NCI-H524 (cell line): ENCODE measurements at places on chromosomes 16 and 17.

DNA sequence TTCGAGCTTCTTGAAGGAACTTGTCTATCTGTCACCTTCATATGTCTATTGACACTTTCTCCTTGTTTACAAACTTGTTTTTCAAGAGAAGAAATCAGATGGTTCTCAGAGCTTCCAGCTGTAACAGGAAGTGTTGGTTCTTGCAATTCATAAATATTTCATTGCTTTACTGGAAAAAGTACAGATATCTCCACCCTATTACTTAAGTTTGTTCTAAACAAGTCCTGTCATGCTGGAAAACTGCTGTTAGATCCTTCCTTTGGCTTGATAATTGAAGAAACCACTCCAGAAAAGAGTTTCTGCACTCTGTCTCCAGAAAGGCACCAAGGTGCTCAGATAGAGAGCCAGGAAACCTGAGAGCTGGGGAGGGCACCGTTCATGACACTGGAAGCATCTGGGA is 181.6 kb downstream of the DNAH9 start:
- DNase-seq, result no peak

DNA sequence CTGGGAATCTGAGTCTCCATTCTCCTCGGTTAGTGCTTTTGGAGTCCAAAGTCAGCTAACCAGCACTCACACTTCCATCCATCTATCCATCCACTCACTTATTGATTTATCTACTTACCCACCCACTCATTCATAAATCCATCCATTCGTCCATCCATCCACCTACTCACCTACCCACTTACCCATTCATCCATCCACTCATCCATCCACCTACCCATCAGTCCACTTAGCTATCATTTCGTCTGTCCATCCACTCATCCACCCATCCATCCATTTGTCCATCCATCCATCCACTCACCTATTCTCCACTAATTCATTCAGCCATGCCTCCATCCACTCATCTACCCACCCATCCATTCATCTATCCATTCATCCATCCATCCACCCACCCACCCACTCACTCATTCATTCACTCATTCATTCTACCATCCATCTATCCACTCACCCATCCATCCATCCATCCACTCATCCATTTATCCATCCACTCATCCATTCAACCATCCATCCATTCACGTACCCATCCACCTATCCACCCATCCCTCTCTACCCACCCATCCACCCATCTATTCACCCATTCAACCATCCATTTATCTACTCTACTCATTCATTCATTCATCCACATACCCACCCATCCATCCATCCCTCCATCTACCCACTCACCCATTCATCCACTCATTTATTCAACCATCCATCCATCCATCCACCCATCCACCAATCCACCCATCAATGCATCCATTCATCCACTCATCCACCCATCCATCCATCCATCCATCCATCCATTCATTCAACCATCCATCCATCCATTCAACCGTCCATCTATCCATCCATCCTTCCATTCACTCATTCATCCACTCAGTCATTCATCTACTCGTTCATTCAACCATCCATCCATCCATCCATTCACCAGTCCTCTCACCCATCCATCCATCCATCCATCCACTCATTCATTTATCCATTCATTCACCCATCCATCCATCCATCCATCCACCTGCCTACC is 26.1 kb downstream of the NLRC3 start:
- DNase-seq, result no peak

- no peak for DNase-seq
Observed at GRCh38 chr17:76879254-76879653, 11.1 kb downstream of the MGAT5B start.

GRCh38 chr16:72921620-72922019 is 126.3 kb downstream of the ZFHX3 start:
- DNase-seq, result peak; percentile 19

- DNase-seq, result no peak
Observed at GRCh38 chr16:14399378-14400284, 230.4 kb downstream of the PARN start.

GRCh38 chr17:66018786-66019185 is 173.1 kb downstream of the CEP112 start:
- DNase-seq, result no peak

- DNase-seq, result no peak
Observed at GRCh38 chr17:45227101-45227925, 5.6 kb downstream of the FMNL1 start.

DNA sequence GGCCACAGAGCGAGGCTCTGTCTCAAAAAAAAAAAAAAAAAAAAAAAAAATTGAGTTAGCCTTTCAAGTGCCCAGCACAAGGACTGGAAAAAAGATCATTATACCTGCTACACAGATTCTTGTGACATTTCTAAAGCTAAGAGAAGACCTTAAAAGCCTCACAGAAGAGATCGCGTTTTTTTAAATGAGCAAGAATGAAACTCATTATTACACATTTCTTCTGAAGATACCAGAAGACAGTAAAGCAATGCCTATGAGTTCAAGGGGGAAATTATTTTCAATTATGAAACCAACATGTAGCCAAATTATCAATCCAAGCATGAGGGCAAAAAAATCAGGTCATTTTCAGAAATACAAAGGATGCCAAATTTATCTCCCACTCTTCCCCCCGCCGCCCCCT is 56.8 kb downstream of the MED13 start:
- DNase-seq, result no peak

GRCh38 chr17:30808785-30809286 is 15.7 kb downstream of the CRLF3 start:
- no peak for DNase-seq

- DNase-seq, result no peak
Observed at GRCh38 chr17:82055965-82056728, 4.4 kb downstream of the GPS1 start.

DNA sequence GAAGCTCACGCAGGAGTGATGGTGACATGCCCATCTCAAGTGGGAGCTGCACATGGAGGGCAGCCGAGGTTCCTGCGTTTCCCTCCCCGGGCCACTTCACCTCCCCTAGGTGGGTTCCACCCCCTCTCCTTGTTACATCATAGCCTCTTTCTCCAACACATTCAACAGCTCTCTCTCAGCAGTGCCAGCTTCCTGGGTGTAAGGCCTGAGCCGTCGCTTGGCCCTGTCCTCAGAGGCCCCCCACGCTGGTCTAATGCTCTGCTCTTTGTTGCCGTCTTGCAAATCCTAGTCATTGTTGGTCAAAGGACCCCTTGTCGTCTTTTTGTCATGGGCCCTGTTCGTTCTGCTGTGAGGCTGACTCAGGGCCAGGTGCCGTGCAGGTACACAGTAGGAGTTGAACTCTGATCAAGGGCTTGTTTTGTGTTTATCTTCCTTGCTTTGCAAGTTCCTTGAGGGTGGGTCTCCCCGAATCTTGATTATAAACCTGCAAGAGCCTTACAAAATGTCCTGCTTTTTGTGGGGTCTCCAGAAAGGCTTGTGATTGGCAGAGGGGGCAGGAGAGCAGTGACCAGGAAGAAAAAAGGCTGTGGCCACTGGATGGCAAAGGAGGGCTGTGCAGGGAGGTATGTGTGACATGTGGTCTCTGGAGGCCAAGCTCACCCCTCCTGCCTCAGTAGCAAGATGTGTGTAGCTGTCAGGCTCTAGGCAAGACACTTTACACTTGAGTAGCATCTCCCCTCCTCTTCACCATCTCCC is 136.6 kb downstream of the CCDC182 start:
- DNase-seq, result no peak

- DNase-seq, result peak; percentile 88
Observed at GRCh38 chr17:49755663-49756283, 8.2 kb downstream of the FAM117A start.

GRCh38 chr16:56457927-56458470 is 6.6 kb downstream of the OGFOD1 start:
- no peak for DNase-seq

DNA sequence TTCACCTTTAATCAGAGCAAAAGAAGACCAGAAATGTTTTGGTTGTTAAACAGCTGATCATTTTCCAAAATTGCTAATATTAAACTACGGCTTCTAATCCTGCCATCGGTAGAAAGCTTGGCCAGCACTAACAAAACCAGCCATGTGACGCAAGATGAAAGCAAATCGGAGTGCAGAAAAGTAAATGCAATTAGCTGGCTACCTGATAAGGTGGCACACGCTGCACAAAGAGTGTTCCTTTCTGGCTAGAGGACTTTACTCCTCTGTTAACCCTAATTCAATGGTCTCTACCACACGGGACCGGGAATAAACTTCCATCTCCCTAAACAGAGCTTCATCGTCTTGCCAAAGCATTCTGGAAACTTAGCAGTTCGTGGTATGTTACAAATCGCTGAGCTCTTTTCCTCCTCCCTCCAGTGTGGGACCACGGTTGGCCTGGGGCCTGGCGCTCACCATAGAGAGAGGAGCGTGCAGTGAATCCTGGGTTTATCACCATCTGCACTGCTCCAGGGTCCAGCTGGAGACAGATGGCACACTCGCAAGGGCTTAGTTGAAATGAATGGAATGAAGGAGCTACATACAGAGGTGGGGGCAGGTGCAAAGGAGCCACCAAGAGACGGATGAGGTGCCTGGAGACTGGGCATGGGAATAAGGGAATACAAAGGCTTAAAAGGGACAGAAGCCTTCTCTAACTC is 10.1 kb upstream of the COG1 start:
- peak; percentile 100 for DNase-seq

DNA sequence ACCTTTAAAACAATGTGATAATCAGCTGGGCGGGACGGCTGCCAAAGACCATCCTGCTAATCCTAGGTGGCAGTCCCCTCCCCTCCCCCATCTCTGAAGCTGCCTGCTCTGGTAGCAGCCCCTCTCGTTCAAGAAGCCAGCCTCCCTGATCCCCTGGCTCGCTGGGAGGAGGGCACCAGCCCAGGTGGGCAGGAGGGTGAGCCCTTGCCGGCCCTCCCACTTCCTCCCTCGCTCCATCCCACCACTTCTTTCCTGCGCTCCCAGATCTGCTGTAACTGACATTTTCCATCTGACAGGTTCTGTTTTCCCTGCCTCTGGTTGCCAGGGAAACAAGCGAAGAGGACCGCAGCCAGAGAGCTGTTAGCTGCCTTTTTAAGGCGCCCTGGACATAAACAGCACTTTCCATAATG is 155.7 kb upstream of the TNRC6C start:
- peak; percentile 99 for DNase-seq

DNA sequence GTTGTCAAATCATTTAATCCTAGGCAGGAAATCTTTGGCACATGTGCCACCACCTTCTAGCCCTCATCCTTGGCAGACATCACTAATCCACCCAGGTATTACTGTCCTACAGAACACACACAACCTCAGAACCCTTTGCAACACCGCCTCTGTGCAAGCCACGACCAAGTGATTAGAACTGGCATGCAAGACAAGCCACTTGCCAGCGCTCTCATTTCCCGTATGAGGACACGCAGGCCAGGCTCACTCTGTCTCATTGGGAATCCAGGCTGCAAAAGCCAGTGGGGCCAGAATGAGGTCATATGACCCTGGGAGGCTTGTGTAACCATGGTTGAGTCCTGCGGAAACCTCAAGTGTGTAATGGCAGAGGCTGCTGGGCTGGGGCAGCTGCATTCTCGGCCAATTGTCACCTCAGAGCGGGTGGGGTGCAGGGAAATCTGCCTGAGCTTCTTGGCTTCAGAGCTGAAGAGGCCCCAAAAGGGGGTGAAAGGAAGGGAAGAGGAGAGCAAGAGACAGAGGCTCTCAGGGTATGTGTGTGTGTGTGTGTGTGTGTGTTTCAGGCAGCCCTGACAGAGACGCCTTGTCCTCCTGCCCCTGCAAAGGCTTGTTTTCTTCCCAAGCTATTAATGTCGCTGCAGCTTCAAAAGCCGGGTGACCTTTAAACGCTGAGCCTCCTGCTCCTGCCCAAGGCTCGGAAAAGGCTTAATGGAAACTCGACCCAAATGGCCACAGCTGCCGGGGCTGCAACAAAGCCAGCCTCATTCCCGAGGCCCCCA is 43.2 kb upstream of the MRPS23 start:
- peak; percentile 68 for DNase-seq

DNA sequence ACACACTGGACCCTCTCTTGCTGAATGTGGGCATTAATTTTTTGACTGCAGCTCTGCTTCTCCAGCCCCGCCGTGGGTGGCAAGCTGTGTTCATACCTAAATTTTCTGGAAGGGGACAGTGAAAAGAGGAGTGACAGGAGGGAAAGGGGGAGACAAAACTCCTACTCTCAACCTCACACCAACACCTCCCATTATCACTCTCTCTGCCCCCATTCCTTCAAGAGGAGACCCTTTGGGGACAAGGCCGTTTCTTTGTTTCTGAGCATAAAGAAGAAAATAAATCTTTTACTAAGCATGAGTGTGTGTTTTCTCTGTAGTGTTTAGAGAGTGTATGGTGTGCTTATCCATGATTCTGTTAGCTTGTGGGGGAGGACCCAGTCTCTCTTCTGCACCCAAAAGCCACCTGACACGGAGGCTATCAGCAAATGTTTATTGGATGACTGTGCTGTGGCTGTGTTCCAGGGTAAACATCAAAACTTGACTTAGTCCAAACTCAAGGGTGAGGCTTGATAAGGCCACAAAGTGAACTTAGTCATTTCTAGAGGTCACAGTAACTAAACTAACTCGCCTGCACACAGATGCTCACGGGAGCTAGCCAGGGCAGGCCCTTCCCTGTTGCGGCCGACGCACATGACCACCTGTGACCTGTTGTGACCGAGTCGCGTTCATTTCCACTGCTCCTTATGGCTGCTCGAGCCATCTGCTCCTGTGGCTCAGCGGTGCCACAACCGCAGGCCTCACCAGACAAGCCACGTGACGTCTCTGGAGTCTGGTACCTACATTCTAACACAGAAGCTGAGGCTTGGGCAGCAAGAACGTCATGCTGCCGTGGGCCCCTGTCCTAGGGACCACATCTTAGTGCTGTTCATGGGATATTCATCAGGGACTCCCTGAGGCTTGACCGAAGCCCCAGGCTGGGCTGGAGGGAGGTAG is 9.8 kb upstream of the MED11 start:
- no peak for DNase-seq

- peak; percentile 76 for DNase-seq
Observed at GRCh38 chr17:48123111-48123510, 15.5 kb downstream of the SNX11 start.

DNA sequence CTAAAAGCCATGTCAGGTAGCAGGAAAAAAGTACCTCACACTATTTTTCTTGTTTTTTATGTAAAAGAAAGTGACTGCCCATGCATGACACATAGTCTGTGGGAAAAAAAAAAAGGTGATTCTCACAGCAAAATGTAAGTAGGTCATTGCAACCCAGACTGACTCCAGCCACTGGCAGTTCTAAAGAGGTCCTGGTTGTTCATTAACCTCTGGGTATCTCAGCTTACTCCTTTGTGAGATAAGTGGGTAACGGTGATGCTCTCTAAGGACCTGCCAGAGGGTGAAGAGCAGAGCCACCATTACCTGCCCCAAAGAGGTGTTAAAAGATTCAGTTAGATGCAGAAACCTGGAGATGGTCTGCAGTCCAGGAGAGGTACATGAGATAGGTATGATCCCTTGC is 531.9 kb downstream of the GRIN2A start:
- DNase-seq, result no peak

DNA sequence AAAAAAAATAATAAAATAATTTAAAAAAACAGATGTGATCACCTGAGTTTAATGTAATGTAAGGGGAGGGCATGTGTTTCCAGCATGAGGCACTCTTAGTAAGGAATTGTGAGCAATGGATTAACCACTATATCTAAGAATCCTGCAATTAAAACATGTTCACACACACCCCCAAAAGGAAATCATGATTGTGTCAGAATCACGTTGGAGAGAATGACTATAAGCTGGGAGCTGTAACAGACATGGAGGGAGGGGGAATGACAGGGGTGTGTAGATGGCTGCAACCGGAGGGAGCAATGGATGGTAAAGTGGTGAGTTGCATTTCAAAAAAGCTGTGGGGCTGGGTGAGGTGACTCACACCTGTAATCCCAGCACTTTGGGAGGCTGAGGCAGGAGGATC is 13.6 kb upstream of the CCL22 start:
- no peak for DNase-seq

GRCh38 chr17:55734128-55734781 is 11.6 kb upstream of the TMEM100 start:
- DNase-seq, result peak; percentile 20

- no peak for DNase-seq
Observed at GRCh38 chr17:77995146-77995852, 36.8 kb downstream of the TNRC6C start.
